Left ventricle myocardium superior (tissue), 1 donor: ENCODE measurements at places on chromosomes 12 and 14. TPM values are rescaled to one million over a fixed set of nuclear protein-coding genes. Genes with fewer than 3 reads are reported as not detected.

The TEAD4 gene
- total RNA-seq = 11.6 TPM

DNA sequence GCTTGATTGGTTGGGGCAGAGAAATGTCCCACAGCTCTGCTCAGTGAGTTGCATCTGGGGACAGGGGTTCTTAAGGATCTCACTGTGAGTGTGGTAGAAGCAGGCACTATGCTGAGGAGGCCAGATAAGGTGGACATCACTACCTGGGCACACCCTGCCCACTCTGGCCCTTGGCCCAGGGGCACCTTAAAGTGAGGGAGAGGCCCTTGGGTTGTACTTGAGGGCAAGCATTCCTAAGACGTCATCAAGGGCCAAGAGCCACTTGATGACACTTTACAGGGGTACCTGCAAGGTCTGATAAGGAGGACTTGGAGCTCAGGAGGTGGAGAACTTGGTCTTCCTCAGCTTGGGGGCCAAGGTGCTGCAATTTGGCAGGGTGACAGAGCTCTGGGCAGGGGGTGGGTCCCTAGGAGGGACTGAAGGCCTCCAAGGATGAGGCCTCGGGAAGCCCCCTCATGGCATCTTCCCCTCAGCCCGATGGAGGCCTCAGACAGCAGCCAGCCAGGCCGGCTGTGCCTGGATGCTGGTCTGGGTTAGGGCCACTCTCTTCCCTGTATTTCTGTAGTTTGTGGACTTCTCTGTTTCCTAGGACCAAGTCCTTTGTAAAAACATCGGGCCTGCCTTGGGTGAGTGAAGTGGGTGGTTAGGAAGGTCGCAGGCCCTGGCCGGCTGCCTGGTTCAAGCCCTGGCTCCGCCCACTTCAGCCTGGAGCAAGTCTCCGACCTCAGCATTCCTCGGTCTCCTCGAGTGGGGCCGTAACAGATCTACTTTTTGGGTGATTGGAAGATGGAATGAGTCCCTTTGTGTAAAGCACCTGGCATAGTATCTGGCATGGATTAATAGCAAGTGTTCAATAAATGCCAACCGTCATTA is 24.8 kb downstream of the GPR68 start:
- peak; percentile 70 for DNase-seq

DNA sequence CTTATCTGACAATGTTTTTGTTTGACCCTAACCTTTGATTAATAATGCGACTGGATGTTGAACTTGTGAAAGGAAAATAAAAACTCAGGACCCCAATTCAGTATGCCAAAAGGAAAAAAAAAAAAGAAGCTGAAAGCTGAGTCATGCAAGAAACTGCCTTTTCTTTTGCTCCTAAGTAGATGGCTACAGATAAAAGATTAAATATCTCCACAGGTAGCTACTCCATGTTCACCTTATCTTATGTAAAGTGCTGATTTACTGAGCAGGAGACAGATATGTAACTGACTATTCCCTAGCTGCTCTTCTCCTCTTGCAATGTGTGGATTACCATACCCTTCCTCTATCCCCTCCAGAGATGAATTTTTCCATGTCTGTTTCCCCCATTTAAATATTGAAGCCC is 30.8 kb upstream of the TCL1B start:
- DNase-seq = no peak

DNA sequence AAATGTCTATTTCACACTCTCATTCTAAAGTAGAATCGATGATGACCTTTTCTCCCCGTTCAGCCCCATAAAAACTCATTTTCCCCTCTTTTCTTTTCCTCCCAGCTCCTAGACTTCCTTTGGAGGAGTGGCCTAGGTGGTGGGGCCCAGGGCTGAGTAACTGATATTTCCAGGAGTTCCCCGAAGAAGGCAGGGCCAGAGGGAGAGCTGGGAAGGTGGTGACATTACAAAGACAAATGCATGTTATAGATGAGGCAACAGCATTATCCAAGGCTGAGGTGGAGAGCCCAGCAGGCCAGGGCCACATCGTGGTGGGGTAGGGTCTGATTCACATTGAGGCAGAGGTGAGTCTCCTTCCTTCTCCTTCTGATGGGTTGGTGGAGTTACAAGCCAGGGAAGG is 22.2 kb upstream of the HDAC7 start:
- no peak for DNase-seq

GRCh38 chr12:131030472-131031328 is 77.0 kb downstream of the ADGRD1 start:
- no peak for DNase-seq

DNA sequence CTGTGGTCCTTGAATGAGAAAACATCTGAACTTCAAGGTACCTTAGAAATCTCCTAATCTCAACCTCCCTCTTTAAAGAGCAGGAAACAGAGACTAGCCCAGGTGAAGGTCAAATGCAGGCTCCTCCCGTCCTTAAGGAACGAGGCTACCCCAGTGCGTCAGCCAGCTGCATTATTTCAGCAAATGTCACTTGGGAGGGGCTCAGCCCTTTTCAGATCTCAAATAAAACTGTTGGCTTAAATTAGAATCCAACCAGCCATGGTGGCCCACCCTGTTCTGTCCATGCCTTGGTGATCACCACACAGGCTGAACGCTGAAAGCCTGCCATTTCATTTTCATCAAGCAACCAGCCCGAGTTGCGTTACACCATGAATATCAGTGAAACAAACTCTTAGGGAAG is 7.0 kb downstream of the SYNE3 start:
- DNase-seq = no peak

- peak; percentile 82 for DNase-seq
Measured at GRCh38 chr12:81077686-81078441, at the start of gene ACSS3. TSS of gene ACSS3 (plus strand) at chr12:81078079. CDS start at chr12:81078121, 42 bp downstream.

The PRB2 gene
- not detected for total RNA-seq

DNA sequence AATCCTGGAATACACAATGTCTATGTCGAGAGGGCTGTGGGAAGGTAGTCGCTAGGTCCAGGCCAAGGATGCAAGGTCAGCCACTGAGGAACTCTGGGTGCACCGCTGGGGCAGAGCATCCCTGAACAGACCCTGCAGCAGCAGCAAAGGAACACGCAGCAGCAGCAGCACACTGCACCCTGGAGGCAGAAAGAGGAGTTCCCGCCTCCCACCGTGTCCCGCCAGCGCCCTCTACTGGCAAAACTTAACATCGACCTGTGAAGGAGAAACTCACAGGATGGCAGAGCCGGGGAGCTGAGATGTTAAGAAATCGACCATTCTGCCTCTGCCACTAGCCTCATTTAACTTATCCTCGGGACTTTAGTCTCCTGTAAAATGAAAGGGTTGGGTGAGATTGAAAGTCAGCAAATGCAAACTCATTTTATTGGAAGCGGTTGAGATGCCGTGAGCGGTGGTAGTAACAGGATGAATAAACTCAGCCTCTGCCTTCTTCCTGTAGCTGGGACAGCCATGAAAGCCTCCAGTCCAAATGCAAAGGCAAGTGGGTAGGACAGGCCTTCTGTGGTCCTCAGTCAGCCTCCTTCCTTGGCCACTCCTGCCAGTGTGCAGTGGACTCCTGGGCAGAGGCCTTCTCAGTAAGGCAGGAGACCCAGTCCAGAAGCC is 45.6 kb downstream of the STAB2 start:
- no peak for DNase-seq

The LUM gene
- total RNA-seq = 52.0 TPM

DNA sequence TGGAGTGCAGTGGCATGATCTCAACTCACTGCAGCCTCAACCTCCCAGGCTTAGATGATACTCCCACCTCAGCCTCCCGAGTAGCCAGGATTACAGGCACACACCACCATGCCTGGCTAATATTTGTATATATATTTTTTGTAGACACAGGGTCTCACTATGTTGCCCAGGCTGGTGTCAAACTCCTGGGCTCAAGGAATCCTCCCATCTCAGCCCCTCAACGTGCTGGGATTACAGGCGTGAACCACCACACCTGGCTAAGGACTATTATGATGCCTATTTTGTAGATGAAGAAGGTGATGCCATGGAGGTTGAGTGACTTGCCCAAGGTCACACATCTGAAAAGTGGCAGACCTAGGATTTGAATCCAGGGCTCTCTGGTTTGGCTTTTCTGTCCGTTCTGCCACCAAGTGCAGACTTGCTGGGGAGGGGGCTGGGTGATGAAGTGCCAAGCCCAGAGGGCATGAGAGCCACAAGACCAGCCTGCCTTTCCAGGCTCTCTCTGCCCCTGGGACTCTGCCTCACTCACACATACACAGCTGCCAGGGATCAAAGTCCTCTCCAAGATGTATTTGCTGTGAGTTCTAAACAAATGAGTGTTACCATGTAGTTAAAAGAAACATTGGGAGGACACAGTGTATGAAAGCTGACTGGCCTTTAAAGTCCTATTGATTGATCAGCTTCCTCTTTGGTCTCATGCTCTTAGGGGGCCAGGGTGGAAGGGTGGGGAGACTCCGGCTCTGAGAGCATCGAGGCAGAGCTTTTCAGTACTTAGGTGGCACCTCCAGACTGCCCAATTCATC is 21.3 kb upstream of the RBM19 start:
- no peak for DNase-seq

GRCh38 chr12:23758608-23759007 is 190.9 kb downstream of the SOX5 start:
- no peak for DNase-seq

GRCh38 chr14:32422440-32422839 is 93.3 kb downstream of the AKAP6 start:
- no peak for DNase-seq

DNA sequence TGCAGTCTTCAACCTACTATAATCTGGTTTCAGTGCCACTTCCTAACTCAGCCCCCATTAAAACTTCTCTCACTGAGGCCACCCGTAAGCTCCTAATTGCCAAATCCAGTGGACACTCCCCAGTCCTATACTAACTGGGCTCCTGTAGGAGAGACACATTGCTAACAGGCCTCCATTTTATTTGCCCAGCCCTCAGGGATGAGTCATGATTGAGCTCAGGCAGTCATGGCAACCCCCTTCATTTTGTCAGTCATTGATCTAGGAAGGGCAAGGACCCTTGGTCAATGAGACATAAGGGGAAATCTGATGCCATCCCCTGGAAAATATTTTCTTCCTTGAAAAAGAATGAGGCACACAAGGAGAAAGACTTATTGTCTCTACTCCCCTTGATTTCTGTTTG is 70.1 kb upstream of the HIF1A start:
- DNase-seq = no peak

DNA sequence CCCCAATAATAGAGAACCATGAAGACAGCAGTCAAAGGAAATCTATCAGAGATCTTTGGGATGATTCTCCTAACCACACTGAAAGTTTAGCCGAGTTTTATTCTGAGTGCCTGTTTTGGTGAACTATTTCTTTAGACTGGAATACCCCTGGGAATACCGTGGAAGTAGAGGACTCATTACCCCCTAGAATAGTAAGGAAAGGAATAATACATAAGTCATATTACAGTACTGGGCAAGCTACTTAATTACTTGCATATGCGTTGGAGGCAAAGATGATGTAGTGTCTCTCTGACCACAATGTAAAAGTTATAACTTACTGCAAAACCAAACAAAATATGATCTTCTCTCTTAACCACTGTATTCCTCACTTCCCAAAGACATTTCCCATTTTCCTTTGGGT is 25.5 kb downstream of the ZC2HC1C start:
- DNase-seq = no peak

DNA sequence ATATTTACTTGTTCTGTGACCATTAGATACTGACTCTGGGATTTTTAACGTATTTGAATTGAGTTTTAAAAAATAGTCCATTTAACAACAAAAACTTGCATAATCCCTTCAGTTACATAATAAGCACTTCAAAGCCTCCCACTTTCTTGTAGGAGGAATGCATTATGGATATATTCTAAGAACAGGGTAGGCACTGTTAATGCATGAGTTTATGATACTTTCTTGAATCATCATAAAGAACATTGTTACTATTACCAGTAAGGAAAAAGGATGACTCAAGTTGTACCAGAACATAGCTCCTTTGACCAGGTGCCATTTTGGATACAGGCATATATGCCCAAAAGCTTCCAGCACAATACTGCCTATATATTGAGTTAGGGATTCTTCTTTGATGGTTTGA is 671.4 kb downstream of the GALC start:
- DNase-seq = no peak

DNA sequence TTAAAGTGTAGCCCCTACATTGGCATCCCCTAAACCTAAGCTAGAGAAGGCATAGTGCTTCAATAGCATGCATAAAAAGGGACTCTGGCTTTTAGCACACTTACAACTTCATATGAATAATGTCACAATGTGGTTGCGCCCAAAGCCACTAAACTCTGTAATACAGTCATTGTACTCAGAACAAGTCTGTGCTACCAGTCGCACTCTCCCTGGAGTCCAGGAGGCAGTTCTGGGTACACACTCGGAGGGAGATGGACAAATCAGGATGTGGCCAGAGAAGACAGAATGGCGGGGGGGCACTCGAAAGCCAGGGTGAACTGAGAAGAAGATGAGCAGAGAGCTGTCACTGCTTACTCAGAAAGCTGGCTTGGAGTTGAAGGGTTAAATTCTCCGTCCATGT is 10.6 kb downstream of the SAMD4A start:
- no peak for DNase-seq

DNA sequence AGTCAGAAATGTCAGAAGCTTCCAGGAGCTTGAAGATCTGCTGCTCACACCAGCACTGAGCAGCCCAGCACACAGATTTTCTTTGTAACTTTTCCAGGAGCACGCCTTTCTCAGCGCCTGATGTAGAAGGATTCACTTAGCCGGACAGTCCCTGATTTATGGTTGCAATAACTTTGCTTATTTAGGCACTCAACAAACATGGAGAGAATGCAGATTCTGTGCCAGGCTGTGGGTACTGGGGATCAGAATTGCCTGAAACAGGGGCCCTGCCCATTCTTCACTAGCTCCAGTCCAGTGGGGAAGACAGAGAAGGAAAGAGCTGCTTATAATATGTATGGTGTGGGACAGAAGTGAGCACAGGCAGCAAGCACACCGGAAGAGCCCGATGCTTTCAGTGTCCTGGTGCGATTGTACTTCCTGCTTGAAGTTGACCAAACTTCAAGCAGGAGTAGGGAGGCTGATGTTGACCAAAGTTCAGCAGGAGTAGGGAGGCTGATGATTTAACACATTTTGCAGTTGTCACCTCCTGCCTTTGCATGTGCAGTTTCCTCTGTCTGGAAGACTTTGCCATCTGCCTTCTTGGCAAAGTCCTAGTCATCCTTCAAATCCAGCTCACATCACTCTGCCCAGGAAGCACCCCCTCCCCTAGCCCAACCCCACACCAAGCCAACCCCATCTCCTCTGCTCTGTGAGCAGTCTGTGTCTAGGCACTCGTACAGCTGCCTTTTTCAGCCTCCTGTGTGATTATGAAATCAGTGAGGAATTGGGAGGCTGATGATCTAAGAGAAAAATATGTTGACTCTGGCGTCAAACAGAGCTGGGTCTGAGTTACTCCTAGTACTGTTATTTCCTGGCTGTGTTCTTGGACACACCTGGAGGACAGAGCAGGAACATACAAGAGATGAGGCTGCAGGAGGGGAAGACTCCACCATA is 12.0 kb upstream of the PRIMA1 start:
- no peak for DNase-seq
